Frontal cortex (tissue), 4 donors: ENCODE measurements at places on chromosomes 1 and 21.

- DNase-seq: no peak
Measured at GRCh38 chr1:24553931-24554330, 2.0 kb upstream of the NCMAP start.

DNA sequence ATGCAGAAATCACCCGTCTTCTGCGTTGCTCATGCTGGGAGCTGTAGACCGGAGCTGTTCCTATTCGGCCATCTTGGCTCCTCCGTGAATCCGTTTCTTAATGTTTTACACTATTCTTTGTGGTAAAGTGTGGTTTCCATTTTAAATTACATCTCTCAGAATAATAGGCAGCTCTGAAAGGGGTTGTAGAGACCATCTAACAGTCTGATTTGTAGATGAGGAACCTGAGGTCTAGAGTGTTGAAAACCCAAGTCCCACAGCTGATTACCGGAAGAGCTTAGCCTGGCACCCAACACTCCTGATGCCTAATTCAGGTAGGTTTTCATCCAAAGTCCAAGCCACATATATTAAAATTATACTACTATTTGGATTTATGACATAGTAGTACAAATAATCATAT lies 144.0 kb downstream of the LEPR start:
- DNase-seq: no peak

DNA sequence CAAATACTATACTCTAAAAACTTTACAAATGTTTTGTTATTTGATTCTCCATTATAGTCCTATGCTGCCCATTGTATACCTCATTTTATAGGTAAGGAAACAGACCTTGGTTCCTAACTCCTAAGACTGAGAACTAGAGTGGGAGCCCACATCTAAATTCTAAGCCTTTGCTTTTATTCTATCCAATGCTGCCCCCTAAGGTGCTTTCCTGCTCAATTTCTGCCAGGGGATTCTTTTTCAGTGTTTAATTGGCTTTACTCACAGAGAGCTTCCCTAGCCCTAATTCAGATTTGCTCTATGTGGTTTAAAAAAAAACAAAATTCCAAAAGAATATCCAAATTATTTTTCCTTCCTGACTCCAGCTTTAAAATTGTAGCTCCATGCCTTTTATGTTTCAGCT lies 64.5 kb downstream of the KIF14 start:
- no peak for DNase-seq

- DNase-seq: no peak
Measured at GRCh38 chr1:112533029-112533428, 24.3 kb downstream of the WNT2B start.

DNA sequence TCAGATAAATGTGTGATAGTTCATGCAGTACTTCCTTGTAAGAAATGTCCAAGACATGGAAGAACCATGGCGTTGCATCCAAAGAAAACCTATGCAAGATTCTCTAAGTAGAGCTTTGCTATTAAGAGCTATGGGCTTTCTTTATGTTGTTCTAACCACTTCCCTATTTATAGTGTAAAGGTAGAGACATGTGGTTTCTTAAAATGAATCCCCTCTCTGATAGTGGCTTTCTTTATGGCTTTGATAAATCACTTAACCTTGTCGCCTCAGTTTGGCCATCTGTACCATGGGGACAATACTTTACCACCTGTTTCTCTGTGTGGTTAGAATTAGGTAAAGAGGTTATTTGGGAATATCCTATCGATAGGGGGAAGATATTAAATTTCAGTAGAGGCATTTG lies 305.5 kb downstream of the NFIA start:
- no peak for DNase-seq

- no peak for DNase-seq
Measured at GRCh38 chr1:6152181-6152580, 27.9 kb downstream of the CHD5 start.

DNA sequence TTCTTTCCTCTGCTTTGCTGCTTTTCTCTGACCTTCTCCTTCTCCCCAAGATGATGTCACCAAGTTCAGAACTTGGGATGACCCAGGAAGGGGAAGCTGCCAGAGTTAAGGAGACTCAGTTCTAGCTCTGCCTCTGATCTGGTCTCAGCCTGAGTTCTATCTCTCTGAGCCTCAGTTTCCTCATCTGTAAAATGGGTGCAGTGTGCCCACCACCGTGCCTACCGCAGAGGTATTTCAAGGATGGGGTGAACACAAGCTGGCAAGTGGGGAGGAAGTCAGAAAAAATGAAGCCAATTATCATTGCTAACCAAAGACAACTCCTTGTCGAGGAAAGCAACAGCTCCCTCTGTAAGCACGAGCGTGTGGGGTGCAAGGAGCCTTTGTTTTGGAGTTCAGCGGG lies 249.7 kb downstream of the KAZN start:
- no peak for DNase-seq

DNA sequence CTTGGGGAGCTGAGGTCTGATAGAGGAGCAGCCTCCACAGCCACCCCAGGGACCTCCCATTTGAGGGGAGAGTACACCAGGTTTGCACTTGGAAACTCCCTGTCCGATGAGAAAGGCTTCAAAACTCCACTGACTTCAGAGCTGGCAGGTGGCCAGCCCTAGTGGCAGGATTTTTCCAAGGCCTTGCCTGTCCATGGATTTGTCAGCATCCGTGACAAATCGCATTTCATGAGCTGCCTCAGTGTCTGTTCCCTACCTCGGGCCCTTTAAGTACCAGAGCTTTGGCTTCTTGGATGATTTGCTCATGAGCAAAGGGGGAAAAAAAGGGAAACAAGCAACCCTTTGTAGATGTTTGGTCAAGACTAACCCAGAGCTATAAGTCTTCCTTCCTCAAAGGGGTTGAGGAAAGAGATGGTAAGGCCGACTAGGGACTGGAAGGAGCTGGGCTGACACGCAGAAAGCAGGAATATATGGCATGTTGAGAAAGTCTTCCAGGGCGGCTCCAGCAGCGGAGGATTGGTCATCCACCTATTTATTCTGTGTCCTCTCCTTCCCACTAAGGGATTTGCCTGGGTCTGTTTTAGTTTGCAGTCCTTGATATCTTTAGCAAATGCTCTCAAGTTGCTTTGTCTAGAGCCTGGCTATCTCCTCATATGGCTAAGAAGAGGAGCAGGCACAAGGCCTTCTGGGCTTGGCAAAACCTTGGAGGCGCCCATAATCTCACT lies 2.7 kb upstream of the HSPG2 start:
- DNase-seq: peak; percentile 52

DNA sequence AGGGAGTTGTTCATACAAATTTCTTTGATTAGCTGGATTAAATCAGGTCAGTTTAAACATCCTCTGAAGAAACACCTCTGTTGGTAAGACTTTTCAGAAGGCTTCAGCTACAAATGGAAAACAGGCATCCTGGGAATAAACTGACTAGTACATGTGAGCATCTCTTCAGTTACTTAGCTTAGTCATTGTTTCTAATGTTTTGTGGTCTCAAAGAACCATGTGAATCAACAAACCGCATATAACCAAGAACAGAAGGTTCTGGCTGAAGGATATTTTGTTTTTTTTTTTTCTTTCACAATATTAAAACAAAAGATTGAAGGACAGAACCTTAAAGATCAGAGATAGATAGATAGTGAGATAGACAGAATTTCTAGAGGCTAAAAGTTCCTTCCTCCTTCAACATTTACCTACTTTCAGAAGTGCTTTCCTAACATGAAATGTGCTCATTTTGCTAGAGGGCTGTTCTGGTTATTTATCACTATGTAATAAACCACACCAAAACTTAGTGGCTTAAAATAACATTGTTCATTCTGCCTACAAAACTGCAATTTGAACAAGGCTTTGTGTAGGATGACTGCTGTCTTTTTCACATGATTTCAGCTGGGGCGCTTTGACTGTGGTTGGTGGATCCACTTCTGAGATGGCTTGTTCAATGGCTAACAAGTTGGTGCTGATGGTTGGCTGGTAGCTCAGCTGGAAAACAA lies 119.8 kb upstream of the PTGFR start:
- no peak for DNase-seq

- DNase-seq: no peak
Measured at GRCh38 chr1:89610457-89611011, 22.4 kb upstream of the LRRC8C start.

GRCh38 chr1:236035681-236036101 lies 29.2 kb downstream of the NID1 start:
- DNase-seq: no peak

DNA sequence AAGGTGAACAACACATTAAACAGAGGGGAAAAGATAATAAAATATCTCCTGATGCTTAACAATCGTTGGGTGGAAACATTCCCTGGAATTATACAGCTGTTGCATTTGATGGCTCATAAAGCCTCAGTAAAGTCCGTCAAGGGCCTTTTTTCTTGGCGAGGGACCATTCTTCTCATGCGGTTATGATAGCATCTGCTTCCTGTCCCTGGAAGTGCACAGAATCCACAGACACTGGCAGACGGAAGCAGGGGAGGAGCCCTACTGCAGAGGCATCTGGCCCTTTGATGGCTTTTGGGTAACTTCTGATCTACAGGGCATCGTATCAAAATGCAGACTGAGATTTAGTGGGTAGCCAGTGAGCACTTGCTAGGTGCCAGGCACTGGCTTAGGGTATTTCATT lies 286.9 kb downstream of the KIF26B start:
- no peak for DNase-seq

DNA sequence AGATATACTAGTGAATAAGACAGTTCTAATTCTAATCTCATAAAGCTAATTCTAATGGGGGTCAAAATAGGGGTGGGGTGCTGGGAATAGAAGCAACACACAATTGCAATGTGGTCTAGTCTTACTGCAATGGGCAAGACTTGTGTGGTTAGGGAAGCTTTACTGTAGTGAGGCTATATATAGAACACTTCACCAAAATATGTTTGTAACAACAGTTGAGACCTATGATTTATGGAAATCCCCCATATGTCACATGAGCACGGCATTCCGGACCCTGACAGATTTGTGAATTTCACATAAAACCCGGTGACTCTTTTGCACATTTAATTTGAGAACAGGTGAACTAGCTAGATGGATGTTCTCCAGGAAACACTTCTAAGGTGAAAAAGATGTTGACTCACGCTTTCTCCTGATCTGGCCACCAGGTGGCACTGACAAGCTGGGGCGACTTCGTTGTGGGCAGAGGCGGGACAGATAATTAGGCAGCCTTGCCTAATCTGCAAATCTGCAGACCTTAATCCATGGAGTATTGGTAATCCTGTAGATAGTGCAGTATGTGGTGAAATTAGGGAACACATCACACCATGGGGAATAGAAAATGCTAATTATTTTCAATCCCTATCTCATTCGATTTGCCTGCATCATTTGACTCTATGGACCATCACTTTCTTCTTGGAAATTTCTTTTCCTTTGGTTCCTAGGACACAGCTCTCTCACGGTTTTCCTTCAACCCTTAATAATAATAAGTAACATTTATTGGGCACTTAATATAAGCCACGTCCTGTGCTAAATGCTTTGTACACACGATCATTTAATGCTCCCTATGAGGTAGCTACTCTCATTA lies 37.7 kb downstream of the KIAA0040 start:
- peak; percentile 14 for DNase-seq

- DNase-seq: no peak
Measured at GRCh38 chr1:7838714-7839113, 14.2 kb downstream of the UTS2 start.

DNA sequence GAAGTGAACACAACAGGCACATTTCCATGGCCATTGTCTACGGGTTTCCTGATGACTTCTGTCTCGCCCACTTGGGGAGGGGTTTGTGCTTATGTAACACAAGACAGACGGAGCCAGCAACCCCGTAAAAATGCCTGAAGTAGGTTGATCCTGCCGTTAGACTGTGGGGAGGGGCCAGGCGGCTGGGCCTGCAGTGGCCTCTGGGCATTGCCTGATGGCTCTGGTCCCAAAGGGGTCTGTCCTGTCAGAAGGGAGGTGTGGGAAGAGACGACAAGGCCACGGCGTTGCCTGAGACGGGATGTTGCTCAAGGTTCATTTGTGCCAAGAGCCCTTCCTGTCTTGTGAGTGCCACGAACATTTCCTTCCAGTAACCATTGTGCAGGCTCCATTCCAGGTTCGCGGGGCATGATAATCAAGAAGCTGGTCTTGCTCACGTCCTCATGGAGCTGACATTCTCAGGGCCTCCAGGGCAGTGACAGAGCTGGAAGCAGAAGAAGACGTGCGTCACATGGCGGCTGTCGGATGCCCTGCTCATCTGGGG lies 44.7 kb downstream of the ABCG1 start:
- no peak for DNase-seq

- DNase-seq: no peak
Measured at GRCh38 chr1:116733476-116734365, 20.5 kb upstream of the CD2 start.

DNA sequence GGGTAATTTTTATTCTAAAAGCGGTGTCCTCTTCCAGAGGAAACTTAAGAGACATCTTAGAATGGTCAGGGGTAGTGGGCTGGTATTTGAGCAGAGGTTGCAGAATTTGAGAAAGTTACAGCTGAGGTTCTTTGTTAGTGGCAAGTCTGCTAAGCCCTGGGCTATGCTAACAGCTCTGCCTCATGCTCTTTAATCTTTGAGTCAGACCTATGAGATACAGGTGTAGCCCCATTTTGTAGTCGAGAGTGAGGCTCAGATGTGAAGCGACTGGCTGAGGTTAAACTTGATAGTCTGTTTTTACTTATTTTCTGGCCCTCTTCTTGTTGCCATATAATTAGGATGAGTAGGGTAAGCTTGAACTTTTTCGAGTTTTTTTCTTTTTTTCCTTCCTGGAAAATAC lies 4.7 kb downstream of the HMGN2 start:
- no peak for DNase-seq

- no peak for DNase-seq
Measured at GRCh38 chr21:41891132-41891531, 12.0 kb upstream of the PRDM15 start.

DNA sequence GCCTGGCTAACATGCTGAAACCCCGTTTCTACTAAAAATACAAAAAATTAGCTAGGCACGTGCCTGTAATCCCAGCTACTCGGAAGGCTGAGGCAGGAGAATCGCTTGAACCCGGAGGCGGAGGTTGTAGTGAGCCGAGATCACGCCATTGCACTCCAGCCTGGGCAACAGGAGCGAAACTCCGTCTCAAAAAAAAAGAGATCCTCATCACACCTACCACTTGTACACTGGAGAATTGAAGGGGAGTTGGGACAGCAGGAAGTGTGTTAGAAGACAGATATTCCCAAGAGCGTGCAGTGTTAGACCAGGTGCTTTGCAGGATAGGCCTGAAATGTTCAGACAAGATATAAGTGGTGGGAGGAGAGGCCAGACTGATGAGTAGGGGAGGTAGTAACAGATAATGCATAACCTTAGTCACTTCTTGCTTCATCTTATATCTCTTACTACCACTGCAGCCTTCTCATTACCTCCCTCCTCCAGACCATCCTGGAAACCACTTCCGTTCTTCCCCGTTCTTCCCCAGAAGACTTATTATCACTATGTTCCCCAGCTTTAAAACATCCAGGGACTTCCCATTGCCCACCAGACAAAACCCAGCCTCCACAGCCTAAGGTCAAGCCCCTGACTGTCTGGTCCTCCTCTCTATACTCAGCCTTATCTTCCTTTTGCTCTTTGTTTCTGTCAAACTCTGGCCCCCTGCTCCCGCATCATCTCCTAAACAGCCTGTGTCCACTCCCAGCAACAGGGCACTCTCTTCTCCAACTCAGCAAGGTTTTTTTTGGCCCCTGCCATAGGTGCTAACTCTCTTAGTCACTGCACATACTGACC lies 21.3 kb downstream of the FAM20B start:
- no peak for DNase-seq

- DNase-seq: no peak
Measured at GRCh38 chr1:193031431-193031830, 27.7 kb downstream of the UCHL5 start.
